ENCODE measurements at places on chromosomes 6 and 20.

GRCh38 chr6:7473805-7474719, 67.4 kb upstream of the DSP start:
- DNase-seq = no peak

DNA sequence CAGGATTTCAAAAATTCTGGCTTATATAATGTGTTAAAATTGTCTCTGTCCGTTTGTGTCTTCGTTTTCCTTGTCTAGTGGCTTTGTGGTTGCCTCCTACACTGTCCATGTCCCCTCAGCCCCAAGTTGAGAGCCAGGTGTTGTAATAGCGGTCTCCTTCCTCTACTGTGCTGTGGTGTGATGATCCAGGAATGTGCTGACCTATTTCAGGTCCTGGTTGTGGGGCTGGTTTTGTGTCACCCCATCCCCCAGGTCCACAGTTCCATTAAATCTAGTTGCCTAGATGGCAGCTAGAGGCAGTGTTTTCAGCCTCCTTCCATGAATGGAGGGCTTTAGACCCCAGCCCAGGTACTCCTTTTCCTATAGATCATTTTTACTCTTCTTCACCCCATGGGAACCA, 128.7 kb downstream of the DNAH8 start:
- DNase-seq = no peak

DNA sequence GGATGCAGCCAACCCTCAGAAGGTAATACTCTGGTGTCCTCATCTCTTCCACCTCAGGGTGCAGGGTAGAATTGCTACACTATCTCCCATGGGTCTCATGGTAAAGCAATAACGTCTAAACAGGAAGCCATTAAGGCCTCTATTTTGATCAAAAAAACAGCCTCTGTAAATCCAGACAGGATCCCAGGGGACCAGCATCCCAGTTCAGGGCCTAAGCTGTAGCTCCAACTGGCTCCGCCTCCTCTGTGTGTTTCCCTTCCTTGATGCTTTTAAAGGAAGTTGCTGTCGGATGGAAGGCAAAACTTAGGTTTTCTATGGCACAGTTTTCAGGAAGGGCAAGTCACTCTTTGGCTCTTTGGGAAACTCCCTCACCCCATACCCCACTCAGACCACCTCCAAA, 222.0 kb downstream of the MAFB start:
- DNase-seq = no peak

- DNase-seq = no peak
Observed at GRCh38 chr6:7264041-7264440, 49.0 kb downstream of the SSR1 start.

GRCh38 chr20:44683263-44684046, 31.7 kb upstream of the CCN5 start:
- DNase-seq = peak; percentile 44

DNA sequence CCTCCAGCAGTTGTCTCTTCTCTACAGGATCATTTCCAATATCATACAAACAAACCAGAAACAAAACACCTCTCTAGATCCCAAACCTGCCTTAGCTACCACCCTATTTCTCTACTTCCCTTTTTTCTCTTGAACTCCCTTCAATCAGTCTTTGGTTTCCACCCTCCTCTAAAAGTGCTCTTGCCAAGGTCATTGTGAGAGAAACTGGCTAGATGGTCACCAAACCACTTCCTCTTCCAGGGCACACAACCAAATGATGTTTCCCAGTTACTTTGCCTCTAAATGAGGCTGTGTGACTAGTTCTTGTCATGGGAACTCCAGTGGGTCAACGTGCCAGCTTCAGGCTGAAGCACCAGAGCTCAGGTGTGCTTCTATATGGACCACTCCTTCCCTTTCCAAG, 85.8 kb upstream of the ARMC2 start:
- DNase-seq = no peak

DNA sequence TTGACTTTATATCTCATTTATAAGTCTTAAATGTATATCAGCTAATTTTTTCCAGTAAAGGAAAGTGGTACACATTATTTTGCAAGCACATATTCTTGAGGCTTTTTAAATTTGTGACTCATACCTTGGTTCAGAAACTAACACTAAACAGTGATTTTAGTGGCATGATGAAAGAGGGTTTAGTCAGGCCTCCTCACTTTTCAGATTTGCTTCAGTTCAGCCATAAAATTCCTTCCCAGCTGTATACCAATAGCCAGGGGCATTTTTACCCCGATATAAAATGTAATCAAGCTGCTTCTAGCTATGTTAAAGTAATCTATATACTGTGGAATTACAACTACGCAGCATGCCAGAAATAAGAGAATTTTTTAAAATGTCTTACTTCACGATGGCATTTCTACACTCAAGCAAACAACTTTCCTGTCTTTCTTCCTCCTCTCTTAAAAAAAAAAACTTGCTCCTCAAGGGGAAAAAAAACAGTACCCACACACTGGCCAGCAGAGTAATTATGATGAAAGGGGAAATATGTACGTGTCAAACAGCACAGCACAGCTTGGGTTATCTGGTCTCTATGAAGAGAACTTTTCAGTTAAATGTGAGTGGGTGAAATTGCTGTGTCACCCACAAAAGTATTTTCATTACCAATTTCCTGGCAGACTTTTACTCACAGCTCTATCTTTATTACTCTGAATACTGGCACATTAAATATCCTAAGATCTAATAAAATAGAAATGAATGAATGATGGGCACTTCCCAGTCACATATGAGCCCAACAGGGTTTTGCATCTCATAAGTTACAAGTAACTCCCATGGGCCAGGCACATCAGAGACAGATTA, 244.8 kb upstream of the TENT5A start:
- DNase-seq = peak; percentile 88

DNA sequence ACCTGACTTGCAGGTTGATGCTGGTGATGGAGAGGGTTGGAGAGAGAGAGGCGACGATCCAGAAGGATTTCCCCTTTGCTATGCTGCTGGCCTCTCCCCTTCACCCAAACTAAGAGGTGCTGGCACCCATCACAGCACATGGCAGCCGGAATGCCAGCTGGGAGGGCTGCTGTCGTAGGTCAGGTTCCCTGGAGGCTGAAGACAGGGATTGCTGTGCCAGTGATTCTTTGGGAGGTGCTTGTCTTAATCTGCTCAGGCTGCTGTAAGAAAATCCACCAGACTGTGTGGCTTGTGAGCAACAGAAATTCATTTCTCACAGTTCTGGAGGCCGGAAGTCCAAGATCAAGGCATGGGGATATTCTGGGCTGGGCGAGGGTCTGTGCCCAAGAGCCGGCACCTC, 4.4 kb upstream of the ARFGAP1 start:
- DNase-seq = no peak

DNA sequence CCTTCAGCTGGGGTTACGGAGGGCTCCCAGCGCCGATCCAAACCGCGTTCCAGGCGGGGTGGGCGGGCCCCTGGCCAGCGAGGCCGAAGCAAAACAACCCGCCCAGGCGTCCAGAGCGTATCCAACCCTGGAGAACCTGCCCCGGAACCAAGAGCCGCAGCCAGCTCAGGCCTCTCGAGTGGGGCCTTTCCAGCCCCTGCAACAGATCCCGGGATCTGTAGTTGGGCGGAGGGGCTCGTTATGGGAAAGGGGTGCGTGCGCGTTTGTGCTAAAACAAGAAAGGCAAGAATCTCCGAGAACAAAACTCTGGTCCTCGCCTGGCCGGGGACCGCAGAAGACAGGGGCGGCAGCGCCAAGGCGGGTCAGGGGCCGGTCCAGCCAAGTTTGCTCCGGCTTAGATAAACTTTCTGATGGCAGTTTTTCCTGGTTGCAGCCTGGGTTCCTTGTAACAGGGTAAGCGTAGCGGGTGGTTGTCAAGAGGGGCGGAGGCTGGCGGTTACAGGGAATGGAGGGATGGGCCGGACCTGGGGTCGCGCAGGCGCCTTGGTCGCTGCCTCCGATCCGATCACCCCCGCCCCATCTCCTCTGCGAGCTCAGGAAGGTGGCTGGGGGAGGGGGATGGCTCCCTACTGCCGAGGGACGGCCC, 448 bp upstream of the RIN2 start:
- peak; percentile 89 for DNase-seq

DNA sequence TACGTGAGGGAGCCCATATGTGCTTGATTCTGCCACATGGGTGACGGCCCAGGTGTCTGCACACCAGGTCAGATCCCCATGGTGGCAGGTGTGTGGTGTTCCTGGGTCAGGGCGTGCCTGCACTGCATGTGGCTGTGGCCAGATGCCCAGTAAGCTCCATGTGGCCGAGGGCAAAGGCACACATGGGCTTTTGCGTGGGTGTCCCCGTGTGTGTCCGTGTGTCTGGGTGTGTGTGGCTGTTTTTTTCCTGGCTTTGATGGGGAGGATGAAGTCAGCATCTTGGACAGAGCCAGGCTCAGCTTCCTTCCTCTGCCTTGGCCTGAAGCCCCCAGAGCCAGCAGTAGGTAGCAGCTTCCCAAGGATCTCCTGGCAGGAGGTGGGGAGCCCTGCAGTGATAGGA, 1.5 kb upstream of the TNXB start:
- DNase-seq = no peak

DNA sequence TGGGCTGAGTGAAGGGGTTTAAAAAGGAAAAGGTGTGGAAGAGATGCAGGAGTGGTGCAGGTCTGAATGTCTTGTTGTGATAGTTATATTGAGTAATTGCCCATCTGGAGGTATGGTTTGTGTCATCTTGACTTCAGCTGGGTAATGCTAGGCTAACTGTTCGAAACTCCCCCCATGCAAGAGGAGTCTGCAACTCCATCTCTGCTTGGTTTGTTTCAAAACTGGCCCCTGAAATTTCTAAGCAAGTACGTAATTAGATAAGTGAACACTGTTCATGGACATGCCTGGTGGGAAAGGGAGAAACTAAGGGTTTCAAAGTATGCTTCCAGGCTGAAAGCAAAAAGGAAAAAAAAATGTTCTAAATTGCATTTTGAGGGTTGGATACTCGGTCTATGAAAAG, 17.1 kb downstream of the TTK start:
- no peak for DNase-seq

- no peak for DNase-seq
Observed at GRCh38 chr6:24522228-24523176, 27.7 kb downstream of the ALDH5A1 start.

DNA sequence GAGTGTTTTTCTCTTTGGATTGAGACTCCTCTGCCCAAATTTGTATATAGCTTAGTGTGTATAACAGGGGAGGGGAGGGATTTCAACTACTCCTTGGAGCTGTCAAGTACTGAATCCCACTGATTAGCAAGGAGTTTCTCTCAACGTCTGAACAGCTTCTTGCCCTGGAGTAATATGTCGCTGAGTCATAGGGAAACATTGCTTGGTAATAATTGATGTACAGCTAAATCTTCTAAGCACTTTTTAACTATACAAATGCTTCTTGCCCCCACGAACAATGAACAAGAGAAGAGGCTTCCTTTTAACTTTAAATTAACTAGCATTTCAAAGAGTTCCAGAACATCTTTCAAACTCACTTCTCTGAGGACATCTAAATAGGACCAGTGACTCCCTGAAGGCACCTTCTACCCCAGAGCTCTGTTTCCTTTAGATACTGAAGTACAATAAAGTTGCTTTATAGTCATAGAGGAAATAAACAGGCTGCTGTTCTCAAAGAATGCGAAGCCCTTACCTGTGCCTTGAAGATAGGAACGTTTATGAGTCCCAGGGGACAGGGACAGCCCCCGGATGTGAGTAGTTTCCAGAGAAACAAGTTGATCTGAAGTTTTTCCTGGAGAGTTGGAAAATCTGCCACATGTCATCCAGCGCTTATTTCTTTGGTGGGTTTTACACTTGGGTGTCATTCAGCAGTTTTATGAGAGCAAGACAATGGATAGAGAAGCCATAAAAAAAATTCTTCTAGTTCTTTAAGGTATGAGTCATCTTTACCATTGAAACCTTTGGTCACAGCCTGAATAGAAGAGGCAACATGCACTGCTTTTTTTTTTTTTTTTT, 462.5 kb upstream of the BTBD3 start:
- peak; percentile 85 for DNase-seq

- DNase-seq = no peak
Observed at GRCh38 chr6:70673054-70673453, 5.4 kb downstream of the SMAP1 start.

DNA sequence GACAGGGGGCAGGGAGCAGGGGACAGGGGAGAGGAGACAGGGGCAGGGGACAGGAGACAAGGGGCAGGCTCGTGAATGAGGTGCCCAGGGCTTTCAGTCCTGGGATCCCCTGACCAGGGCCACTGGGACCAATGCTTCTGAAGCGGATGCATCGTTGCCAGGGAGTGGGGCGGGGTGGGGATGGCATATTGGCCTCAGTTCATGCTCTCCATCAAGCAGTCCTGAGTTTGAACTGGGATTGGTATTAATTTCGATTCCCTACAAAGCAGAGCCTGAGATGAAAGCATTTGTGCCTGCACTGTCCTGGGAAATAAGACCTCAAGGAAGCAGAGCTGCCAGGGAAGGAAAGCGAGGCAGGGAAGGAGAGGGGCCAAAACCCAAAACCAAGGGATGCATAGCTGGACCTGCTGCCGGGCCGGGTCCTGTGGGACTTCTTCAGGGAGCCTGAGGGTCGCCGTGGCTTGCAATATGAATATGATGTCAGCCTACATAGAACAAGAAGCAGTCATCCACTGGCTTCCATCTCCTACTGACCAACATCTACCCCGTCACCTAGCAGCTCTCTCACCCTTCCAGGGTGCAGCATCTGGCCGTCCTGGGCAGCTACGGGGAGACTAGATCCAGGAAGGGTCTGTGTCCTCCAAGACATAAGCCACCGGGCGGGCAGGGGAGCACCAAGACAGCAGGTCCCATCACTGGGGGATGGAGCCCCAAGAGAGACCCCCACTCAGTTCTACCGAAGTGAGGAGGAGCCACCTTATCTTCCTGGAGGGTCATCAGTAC, 233.3 kb downstream of the SYNDIG1 start:
- DNase-seq = no peak

DNA sequence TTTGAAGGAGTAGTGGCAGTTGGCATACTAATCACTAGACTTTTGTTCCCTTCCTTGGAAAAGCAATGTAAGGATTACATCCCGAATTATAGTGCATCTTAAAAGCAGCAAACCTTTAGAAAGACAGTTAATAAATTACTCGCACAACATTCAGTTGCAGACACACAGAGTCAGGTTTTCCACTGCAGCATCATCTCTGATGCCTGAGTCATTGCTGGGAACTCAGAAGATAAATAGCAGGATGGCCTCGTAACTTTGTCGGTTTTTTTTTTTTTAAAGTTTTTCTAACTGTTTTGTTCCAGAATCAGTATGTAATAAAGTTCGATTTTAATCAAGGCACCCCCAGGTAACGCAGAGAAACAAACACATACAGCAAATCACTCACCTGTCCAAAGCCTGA, 34.3 kb downstream of the GJA10 start:
- DNase-seq = peak; percentile 60

- peak; percentile 16 for DNase-seq
Observed at GRCh38 chr20:52290569-52290968, 99.0 kb upstream of the ZFP64 start.

- no peak for DNase-seq
Observed at GRCh38 chr20:35698298-35699126, 640 bp downstream of the NFS1 start.

GRCh38 chr20:16270314-16270931, 302.8 kb downstream of the KIF16B start:
- DNase-seq = no peak
